ENCODE measurements at places on chromosomes 6 and 20.

DNA sequence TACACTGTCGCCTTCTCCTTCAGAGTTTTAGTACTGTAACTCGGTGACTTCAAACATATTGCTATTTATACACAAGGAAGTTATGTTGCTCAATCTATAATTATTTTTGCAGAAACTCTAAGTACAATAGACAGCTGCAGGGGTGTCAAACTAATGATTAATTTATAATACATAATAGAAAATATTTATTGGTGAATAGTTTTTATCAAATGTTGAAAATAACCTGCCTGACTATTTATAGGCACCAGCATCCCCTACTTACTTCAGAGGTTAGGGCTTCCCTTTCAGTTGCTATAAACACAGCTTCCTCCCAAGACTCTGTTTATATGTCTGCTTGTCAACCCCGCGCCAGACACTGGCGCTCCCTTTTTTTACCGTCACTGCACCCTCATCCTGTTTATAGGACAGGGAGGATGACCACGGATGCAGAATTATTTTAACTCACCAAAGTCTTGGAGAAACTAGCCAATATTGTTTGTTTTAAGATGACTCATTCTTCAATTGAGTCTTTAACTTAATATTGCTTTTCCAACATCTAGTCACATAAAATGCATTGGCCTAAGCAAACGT, 225.0 kb downstream of the ALDH8A1 start:
- no peak for DNase-seq

GRCh38 chr6:127904160-127904559, 3.3 kb upstream of the THEMIS start:
- DNase-seq = no peak

GRCh38 chr6:79173378-79173777, 61.1 kb downstream of the HMGN3 start:
- no peak for DNase-seq

- no peak for DNase-seq
Measured at GRCh38 chr20:33814238-33814712, 3.1 kb downstream of the CHMP4B start.

DNA sequence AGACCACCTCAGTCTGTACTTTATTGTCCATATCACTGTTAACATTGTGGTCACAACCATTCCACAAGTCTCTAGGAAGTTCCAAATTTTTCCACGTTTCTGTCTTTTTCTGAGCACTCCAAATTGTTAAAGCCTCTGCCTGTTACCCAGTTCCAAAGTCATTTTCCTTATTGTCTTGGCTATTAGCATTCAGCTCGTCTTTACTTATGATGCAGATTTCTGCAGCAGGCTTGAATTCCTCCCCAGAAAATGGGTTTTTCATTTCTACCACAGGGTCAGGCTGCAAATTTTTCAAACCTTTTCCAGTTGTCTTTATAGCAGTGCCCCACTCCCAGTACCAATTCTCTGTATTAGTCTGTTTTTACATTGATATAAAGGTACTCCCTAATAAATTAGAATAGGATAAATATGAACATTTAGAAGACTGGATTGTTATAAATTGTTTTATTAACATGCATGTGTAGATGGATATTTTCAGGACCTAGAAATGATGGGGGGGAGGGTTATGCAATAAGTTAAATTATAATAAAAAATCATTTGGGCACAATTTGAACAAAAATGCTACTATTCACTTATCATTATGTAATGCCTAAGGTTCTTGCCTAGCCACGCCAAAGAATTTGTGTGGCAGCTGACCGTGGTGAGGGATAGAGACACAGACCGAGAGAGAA, 595.3 kb upstream of the ADGRB3 start:
- no peak for DNase-seq

- DNase-seq = no peak
Measured at GRCh38 chr20:44583157-44583556, 778 bp downstream of the PKIG start.

DNA sequence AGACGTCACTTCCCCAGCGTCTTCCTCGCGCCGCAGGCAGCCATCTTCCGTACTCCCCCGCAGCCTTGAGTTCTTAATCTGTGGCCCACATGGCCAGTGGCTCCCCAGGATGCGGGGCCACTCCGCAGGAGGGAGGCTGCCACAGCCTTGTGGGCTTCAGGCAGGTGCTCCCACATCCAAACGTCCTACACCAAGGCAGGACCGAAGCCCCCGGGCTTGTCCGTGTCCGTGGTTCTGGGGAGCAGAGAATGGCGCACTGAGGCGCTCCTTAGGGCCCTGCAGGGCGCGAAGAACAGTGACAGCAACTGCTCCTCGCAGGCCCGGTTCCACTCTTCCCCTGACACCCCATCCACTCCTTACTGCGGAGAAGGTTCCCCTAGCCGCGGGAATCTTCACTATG, 755.8 kb downstream of the PRIM2 start:
- DNase-seq = no peak

DNA sequence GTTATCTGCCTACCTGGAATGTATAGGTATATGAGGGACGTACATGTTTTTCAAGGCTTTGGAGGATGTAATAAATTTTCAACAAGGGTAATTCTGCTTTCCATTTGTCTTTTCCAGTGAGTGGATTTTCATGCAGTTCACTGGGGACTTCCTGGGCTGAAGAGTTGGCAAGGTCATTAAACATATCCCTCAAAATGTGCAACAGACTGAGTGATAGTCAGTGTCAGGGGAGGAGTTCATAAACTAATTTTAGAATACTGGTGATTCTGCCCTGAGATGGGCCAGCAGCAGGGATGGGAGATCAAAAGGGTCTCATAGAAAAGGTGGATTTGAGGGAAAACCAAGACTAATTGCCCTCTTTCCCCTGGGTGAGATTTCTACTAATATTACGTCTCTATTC, 122.3 kb upstream of the CLDN20 start:
- no peak for DNase-seq

DNA sequence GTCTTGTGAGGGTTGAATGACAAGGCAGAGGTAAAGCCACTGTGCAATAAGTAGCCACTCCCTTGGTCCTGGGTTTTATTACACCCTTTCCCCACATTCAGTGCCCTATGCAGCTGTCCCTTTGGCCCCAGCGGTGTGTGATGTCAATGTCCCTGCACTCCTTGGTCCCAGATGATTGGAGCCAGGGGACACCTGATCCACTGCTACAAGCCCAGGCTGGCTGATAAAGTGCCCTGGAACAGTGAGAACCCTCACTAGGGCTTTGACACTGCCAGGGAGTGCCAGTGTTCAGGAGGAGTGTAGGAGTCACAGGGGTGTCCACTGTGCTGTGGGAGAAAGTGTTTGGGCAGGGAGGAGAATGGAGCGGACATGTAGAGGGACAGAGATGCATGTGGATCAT, 30.4 kb downstream of the GABRR1 start:
- no peak for DNase-seq

- no peak for DNase-seq
Measured at GRCh38 chr6:126113261-126113660, 126.9 kb downstream of the TRMT11 start.

DNA sequence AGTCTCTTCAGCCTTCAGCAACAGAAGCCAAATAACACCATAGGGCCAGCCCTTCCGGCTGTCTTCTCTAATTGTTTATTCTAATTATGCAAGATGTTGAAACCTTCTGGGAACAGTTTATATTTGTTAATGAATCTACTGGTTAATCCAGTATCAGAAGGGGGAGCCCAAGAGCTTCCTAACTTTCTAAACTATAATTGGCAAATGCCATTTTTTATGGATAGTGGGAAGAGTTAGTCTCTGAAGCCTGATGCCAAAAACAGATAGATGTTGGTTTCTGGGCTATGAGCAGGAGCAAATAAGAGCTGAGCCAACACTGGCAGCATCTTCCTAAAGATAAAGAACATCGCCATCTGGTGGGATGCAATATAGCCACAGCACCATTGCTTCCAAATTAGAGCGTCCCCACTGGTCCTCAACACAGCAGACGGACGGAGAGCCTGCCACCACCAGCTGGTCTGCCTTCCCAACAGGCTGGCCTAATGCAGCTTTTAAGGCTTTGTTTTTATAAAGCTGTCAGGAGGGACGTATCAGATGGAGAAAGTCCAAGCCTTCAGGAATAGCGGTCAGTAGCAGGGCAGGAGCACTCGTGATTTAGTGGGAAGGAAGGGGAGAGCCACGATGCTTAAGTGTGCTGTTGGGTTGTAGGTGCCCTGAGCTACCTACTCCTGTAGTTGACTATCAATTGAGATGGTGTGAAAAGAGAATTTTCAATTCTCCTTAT, 118.8 kb downstream of the RALGAPA2 start:
- DNase-seq = no peak

GRCh38 chr6:163436843-163437242, 22.3 kb downstream of the QKI start:
- DNase-seq = no peak

DNA sequence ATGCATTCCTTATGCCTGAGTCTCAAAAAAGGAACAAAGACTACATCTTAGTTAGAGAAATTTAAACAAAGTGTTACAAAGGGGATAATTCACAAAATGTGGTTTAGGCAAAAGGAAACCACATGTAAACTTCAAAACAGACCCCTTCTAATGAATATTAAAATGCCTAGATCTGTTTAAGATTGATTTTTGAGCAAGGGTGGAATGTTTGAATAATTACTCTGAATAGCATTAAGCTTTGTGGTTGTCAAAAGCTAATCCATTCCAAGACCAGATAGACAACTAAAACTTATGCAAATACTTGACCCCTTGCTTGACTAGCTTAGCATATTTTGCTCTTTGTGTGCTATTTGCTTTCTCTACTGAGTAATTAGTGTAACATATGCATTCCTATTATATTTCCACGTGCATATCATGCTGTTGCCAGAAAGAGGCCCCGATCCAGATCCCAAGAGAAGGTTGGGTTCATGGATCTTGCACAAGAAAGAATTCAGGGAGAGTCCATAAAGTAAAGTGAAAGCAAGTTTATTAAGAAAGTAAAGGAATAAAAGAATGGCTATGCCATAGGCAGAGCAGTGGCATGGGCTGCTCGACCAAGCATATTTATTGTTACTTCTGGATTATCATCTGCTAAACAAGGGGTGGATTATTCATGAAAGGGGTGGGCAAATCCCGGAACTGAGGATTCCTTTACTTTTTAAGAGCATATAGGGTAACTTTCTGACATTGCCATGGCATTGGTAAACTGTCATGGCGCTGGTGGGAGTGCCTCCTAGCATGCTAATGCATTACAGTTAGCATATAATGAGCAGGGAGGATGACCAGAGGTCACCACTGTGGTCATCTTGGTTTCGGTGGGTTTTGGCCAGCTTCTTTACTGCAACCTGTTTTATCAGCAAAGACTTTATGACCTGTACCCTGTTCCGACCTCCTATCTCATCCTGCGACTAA, 1193.4 kb upstream of the EYS start:
- no peak for DNase-seq

DNA sequence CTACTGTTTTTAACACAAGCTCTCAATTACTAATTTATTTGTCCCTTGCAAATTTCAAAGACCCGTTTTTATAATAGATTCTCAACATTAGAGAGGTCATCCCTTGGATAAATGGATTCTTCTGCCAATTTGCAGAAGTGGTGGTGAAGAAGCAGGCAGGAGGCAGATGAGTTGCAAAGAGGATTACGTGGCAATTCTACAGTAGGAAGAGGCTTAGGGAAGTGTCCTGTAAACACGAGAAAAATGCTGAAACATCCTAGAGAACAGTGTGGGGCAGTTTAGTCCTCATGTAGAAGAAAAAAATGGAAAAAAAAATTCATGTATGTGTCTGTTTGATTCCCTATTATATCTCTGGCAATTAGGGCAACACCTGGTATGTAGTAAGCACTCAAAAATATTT, 87.6 kb downstream of the BMP2 start:
- DNase-seq = no peak

- no peak for DNase-seq
Measured at GRCh38 chr20:34954904-34955230, 739 bp downstream of the GSS start.

GRCh38 chr6:31307669-31308049, 35.8 kb upstream of the HLA-C start:
- DNase-seq = no peak

GRCh38 chr20:44703183-44703925, 11.8 kb upstream of the CCN5 start:
- DNase-seq = no peak

- DNase-seq = no peak
Measured at GRCh38 chr6:135667691-135668455, 170.3 kb upstream of the AHI1 start.
